ENCODE measurements at places on chromosomes 5 and 9. TPM values are rescaled to one million over a fixed set of nuclear protein-coding genes. Genes with fewer than 3 reads are reported as not detected.

DNA sequence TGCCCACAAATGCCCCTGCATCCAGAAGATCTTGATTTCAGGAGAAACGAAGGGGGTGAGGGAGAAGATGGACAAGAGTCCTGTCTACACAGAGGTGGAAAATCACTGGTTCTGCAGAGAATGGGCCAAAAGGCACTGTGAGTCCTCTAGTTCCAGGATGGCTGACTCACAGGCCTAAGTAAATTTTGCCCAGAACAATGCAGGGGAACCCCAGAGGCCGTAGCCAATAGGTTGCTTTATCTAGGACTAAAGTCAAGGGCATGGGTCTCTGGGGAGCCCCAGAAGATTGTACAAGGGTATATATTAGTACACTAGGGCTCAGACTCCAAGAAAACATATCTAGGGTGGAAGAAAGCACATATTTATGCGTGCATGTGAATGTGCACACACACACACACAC, 98.0 kb downstream of the SLIT3 start:
- no peak for DNase-seq

The OTP gene
- not detected for total RNA-seq

The SLCO4C1 gene
- 0.82 TPM for total RNA-seq

DNA sequence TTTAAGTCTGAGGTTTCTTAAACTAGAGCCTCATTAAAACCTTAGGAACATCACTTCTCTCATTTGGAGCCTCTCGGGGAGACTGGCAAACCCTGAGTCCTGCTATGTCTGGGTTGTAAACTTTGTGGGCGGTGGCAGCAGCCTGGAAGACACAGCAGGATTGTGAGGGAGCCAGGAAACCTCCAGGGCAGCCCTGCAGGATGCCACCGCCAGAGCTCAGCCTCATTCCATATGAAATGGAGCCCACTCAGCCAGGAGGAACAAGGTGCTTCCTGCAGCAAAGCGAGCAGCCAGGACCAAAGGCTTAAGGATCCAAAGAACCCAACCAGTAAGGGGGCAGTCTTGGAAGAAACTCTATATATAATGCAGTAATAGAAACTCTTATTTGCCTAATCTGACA, 37.9 kb upstream of the IDNK start:
- no peak for DNase-seq

GRCh38 chr5:113188436-113188835, 211.8 kb downstream of the DCP2 start:
- DNase-seq = no peak

The TBCA gene
- 106 TPM for total RNA-seq

The RARS1 gene
- 236 TPM for total RNA-seq

The DENND1A gene
- total RNA-seq = 17.9 TPM

The PGM5 gene
- total RNA-seq = 3.3 TPM

The FGF10 gene
- total RNA-seq = 2.4 TPM

DNA sequence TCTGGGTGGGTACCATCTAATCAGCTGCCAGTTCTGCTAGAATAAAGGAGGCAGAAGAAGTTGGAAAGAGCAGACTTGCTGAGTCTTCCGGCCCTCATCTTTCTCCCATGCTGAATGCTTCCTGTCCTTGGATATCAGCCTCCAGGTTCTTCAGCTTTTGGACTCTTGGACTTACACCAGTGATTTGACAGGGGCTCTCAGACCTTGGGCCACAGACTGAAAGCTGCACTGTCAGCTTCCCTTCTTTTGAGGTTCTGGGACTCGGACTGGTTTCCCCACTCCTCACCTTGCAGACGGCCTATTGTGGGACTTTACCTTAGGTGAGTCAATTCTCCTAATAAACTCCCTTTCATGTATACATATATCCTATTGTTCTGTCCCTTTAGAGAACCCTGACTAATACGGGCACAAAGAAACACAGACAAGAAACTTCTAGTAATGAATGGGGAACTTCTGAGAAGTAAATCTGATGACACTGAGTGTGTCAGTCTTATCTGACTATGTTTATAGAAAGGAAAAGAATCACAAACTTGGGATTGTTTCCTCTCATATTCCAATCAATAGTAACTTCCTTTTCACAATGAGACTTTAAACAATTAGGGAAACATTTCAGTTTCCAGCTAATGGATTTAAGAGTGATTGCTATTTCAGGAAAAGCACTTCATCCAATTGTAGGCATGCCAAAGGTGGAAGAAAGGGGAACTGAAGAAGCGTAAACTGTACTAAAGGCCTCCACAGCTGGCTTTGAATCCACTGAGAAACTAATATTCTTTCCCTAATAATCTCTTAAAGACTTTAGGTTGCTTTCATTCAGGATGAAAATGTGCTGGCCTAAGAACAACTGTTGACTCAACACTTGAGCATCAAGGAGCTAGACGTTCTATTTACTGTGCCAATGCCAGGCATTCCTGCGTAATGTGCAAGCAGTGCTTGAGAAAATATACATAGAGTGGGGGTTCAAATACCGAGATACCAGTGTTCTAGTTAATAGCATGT, 127.9 kb upstream of the PTGER4 start:
- DNase-seq = no peak

DNA sequence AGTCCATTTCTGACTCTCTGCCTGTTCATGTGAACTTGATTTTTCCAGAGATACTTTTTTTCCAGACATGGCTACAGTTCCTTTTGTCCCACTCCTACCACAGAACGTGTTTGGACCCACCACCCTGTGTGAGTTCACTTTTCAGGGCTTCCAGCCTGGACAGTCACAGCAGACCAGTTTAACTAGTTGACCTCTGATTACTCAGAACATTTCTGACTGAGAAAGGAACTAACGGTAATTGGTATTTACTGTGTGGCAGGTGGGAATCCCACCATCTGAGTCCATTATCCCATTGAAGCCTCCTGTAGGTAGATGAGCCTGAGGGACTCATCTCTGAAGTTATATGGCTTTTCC, 210.1 kb downstream of the GOLPH3 start:
- no peak for DNase-seq

GRCh38 chr5:173858670-173859407, 29.3 kb upstream of the CPEB4 start:
- no peak for DNase-seq

DNA sequence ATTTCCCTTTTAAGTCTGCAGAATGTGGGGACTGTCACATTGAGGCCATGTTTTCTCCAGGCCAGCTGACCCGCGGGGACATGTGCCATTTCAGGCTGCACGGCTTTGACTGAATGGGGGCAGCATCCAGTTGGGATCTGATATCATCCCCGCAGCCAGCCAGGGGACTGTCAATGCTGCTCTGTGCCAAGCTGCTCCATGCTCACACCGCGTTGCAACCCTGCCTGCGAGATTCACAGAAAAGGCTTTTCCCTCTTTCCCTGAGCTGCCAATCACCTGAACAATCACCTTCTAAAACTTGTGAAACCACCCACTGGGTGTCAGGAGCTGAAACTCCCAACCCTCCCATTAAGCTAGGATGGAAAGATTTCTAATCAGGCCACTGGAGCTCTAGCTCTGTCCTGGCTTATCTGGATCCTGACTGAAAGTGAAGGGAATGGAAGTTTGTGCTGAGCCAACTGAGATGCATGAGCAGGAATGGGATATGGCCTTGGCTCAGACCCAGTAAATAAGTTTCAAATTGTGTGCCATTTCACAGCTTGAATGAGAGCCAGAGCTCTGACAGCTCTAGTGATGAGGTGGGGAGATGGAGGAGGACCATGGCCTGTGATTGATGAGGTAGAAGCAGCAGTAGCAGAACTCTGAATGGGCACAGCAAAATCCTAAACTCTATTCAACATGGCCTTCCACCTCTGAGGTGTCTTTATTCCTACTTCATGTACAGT, 34.5 kb upstream of the ZNF366 start:
- DNase-seq = no peak

DNA sequence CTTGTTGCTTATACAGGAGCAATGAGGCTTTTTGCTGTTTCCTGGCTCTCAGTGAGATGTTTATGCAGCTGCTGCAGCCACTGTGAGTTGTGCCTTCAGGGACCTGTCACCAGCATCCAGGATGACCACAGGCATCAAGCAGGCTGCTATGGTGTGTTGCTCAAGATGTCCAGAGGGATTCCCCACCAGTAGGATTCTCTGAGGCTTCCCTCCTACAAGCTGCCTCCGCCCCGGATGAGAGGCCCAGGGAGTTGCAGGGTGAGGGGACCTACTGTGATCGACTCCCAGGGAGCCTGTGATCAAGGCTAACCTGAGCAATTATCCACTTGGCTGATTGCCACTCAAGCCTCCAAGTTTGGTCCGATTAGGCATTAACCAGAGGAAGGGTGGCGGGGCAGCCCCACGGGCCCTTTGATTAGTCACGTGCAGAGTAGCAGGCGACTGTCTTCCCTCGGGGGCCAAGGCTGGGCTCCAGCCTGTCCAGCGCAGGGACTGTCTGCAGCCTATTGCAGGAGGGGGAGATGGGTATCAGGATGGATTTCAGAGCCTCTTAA, 1.8 kb upstream of the FAT2 start:
- no peak for DNase-seq

DNA sequence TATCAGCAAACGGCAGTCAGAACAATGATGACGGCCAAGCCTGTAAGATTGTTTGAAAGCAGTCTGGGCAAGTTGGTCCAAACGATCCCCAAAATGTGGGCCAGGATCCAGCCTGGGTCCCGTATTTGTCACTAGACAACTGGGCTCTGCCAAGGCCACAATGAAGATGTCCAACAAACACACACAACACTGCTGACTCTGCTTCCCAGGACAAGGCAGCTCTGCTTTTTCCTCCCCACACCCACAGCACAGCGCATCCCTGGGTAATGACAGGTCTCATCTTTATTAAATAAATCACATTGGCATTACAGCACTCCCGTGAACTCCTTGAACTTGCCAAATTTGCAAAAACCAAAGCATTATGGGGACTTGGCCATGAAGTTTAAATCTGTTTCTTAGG, 424.1 kb upstream of the ACTBL2 start:
- no peak for DNase-seq

GRCh38 chr5:91038180-91038808, 344.8 kb downstream of the ARRDC3 start:
- DNase-seq = no peak

DNA sequence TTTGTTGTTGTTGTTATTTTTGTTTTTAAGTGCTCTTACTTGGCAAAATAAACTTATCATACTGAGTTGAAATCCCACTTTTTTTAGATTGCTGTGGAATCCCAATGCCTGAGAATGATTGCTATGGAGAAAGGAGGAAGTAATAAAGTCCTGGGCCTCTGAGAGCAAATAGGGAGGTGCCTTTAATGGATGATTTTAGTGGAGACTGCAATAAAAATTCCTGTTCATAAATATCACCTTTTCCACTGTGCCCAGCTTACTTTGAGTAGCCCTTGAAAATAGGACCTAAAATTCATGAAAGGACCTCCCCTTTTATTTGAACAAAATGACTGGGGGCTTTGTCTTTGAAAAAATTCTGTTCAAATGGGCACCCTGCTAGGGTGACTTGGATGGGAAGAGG, 21.8 kb upstream of the ANKH start:
- no peak for DNase-seq

GRCh38 chr9:87944682-87945081, 26.9 kb downstream of the SPATA31C1 start:
- no peak for DNase-seq

DNA sequence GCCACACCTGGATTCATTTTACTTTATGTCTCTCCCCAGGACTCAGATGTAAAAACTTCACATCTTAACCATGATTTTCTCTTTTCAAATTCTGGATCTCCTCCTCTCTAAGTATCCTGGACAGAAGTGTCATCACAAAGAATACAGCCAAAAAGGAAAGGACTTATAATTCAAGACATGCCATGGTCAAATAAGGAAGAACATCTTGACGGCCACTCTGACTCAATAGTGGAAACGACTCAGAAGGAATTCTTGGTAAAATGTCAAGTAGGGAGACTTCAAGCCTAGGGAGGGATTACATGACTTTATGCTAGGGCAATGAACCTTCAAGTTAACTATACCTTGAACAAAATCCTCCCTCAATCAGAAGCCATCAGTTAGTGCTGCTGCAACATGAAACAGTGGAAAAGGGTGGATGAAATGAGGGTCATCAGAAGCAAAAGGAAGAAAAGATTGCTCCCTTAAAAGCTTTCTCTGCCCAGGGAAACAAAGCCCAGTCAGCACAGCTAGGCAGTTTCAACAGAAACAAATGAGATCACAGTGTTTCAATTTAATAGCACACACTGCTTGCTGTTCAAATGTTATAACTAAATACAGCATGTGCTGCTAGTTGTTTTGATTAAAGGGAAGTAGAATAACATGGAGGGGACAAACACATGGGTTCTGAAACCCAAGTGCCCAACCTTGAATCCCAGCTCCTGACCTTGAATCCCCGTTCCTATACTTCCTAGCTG, 101.4 kb downstream of the LPAR1 start:
- no peak for DNase-seq

The CFAP90 gene
- total RNA-seq = 4.5 TPM

The CCDC69 gene
- total RNA-seq = 0.41 TPM

DNA sequence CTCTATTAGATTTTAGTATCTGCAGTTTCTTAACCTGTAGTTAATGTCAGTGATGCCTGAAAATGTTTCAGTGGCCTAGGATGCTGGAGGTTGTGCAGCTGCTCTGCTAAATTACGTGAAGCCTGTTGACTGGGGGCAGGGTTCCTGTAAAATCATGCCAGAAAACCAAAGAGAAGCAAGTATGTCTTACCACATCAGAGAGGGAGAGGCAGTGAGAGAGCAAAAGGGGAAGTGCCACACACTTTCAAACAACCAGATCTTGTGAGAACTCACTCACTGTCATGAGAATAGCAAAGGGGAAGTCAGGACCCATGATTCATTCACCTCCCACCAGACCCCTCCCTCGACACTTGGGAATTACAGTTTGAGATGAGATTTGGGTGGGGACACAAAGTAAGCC, 83.9 kb upstream of the CYLC2 start:
- DNase-seq = no peak

All from frontal cortex (tissue), 4 donors.